ENCODE measurements at places on chromosomes 4 and X.

GRCh38 chr4:184346682-184347081 is 127.7 kb downstream of the IRF2 start:
- no peak for DNase-seq

GRCh38 chrX:120774606-120775005 is 101.1 kb downstream of the CT47B1 start:
- no peak for DNase-seq

- DNase-seq, result no peak
Observed at GRCh38 chr4:109235683-109236082, 66.8 kb downstream of the COL25A1 start.

DNA sequence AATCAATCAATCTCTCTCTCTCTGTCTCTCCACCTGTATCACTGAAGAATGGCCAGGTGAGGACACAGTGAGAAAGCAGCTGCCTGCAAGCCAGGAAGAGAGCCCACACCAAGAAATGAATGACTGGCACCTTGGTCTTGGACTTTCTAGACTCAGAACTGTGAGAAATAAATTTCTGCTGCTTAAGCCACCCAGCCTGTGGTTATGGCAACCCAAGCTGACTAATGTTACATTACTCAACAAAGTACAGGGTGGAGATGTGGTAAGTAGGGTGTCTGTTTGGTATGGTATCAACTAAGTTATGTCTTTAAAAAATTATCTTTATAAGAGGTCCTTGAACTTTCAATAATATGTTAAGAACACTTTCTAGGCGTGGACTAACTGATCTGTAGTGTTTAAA is 159.3 kb downstream of the EPHA5 start:
- no peak for DNase-seq

DNA sequence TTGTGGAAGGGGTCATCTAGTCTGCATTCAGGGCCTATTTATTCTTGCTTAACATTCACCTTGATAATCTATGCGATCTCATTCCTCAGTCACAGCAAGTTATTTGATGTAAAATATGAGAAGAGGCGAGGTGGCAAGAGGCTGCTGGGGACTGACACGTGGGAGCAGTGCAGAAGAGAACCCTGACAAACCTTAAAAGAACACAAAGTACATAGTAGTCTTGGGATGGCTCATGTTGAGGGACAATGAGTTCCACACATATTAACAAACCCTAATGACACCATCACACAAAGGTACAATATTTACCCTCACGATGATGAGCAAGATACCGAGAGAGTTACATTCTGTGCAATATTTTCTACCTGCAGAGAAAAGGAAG is 57.5 kb downstream of the MAML3 start:
- DNase-seq, result no peak
